Activated naive CD8-positive, alpha-beta T cell treated with anti-CD3 and anti-CD28 coated beads for 36 hours (primary cell): ENCODE measurements at places on chromosomes 7 and 10.

DNA sequence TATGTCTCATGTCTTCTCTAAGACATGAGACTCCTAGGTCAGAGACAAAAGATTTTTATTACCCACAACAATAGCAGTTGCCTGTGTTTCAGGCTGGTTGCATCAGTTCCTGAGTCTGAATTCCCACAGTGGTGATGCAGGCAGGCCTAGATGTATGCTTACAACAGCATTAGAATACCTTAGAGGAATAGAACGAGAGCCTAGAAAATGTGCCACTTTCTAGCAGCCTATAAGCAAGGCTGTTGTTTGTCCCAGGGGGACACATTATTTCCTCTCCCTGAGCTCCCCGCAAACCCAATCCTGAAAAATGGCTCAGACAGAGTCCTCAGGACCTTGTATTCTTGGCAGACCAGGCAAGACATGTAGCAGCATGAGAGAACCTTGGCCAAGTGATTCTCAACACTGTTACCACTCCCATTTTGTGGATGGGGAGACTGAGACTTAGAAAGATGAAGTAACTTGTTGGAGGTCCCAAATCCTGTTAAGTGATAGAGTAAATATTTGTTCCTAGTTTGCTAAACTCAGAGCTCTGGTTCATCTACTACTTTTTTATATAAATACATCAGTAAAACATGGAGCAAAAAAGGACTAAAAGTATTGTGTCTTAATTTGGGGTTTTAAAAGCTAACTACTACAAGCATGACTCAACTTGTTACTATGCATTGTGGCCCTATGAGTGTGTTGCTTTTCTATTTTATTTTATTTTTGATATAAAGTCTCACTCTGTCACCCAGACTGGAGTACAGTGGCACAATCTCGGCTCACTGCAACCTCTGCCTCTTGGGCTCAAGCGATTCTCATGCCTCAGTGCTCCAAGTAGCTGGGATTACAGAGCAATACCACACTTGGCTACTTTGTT, 14.2 kb downstream of the VTI1A start:
- DNase-seq, result peak; percentile 51

DNA sequence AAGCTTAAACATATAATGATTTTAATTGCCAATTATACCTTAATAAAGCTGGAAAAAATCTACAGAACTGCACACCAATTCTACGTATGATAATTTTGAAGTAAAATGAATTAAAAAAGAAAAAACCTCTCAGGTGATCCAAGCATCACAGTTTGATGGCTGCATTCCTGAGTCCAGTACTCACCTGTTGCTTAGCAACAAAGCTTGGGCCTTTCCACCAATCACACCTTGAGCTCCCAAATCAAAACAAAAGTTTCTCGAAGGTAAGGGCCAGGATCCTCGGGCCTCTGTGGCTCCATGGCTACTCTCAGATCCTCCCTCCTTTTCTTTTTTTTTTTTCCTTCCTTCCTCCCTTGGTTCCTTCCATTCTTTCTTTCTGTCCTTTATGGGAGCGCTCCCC, 137.2 kb upstream of the PCBD1 start:
- no peak for DNase-seq

GRCh38 chr7:19957664-19958063, 184.2 kb upstream of the TMEM196 start:
- no peak for DNase-seq

GRCh38 chr10:59395984-59396383, 33.6 kb upstream of the FAM13C start:
- no peak for DNase-seq

DNA sequence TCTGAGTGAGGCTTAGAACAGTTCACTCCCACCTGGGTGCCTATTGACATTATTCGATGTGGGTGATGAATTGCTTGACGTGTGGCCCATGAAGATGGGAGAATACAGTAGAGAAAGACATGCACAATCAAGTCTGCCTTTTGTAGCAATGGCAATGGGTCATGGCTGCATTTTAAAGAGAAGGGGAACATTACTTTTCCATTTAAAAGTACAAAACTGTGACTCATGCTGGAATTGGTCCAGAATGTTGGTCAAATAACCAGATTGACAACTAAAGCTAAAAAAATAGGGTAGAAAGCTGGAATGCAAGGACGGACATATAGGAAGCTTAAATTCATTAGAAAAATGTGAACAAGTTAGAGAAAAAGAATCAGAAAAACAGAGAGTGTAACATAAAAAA, 104.1 kb upstream of the SLC25A13 start:
- DNase-seq, result no peak

GRCh38 chr7:36475381-36475780, 85.7 kb downstream of the ANLN start:
- peak; percentile 8 for DNase-seq

- DNase-seq, result no peak
Measured at GRCh38 chr10:18369859-18370473, 229.7 kb downstream of the CACNB2 start.

DNA sequence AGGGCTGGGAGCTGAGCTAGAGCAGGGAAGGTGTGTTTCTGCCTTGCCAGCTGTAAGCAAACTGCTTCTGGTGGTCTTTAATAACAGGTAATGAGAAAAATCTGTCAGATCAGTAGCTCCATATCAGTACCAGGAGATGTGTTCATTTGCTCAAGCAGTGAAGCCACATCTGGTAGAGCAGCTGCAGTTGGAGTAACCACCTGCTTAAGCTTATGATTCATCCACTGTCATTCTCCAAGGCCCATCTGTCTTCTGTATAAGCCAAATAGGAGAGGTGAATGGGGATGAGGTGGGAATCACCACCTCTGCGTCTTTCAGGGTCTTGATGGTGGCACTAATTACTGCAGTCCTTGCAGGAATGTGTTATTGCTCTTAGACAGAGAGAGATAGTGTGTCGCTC, 18.4 kb upstream of the COBL start:
- DNase-seq, result no peak

GRCh38 chr7:24786941-24787340, 29.7 kb upstream of the GSDME start:
- DNase-seq, result no peak

- DNase-seq, result no peak
Measured at GRCh38 chr10:74748468-74749031, 77.8 kb upstream of the KAT6B start.

DNA sequence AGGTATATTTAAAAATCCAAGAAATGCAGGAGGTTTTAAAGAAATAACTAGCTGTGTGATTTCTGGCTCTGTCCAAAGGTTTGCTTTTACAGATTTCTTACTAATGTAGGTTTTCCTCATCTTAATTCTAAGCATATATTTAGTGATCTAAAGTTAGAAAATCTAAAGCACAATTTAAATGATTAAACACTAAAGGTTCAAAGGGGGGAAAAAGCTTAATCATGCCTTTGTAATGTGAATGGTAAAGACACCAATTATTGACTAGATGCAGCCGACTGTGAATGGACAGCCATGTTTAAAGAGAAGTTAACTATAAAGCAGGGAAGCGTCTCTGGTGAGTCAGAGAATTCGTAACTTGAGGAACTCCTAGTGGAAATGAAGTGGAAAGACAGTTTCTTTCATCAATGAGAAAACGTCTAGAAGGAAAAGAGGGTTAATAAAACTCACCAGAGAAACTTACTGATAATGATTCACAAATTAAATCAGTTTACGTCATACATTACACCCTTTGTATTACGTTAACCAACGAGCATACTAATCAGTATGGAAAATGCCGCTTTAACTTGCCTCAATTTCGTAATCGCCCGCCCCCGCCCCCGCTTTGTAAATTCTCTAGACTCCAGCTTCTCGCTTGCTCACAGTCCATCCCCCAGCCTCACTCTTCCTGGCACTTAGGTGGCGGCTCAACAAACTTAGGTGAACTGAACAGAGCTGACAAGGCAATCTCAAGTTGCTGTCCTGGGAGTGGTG, 1.1 kb upstream of the HBP1 start:
- no peak for DNase-seq

- DNase-seq, result no peak
Measured at GRCh38 chr7:77819021-77819420, 20.4 kb downstream of the PHTF2 start.

DNA sequence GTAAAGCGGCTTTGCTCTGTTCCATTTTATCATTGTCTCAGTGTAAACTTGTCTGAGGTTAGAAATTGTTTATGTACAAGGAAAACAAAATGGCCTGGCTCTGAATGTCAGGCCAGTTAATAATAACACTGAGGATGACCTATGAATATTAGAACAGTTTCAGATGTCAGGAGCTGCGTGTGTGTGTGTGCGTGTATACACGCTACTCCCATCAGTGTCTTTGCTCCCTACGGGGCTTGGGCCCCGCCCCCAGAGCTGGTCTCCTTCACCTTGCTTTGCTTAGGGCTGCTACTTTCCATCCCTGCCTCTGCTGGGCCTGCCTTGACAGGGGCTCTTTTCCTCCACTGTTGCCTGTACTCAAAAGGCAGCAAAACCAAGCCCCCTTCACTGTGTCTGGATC, 142.3 kb upstream of the BET1 start:
- DNase-seq, result no peak
